Stimulated activated CD8-positive, alpha-beta memory T cell treated with anti-CD3 and anti-CD28 coated beads, Interleukin-12 subunit alpha, Interleukin-12 subunit beta, amount 100 ng/mL, for 4 hours (primary cell): ENCODE measurements at places on chromosomes 16 and 17.

- no peak for DNase-seq
These were observed 21.2 kb upstream of the HAPSTR1 start for GRCh38 chr16:9070254-9070653.

DNA sequence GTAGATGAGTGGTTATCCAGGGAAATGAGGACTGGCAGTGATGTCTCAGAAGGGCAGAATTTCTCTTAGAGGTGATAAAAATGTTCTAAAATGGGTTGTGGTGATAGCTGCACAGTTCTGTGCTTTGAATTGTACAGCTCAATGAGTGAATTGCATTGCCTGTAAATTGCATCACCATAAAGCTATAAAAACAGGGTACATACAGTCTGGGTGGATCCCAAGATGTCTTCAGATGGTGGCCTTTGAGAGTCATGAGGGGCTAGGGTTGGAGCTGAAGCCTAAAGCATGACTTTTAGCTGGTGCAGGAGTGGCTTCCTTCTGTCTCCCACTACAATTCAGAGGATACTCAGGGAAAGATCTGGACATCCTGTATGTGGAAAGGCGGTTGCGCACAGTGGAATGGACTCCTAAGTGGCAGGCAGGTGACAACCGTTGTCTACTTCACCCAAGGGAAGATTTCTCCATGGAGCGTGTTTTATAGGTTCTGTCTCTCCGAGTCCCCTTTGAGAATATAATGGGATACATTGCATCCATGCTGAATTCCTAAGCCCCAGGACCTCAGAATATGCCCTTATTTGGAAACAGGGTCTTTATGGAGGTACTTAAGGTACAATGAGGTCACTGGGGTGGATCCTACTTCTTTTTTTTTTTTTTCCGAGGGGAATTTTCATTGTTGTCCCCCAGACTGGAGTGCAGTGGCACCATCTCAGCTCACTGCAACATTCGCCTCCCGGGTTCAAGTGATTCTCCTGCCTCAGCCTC is 1.6 kb upstream of the IL32 start:
- DNase-seq: no peak

DNA sequence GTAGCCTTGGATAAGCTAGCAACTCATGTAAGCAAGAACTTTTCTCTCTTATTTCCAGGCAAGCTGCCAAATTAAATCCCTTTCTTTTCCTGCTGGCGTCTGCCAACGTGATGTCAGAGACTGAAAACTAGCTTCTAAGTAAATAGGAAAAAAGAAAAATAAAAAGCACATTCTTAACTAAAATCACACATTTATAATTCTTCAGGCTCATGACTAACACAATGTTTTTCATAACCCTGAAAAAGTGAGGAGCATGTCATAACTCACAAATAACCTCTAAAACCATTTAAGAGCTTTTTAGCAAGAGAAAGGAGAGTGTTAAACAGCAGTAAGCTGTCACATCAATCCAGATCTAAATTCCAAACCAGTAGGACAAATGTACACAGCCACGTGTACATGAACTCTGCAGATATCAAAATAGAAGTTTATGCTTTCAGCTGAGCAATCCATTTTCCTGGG is 110.0 kb downstream of the N4BP1 start:
- no peak for DNase-seq

- DNase-seq: no peak
These were observed 122.0 kb downstream of the METRNL start for GRCh38 chr17:83201206-83202001.

DNA sequence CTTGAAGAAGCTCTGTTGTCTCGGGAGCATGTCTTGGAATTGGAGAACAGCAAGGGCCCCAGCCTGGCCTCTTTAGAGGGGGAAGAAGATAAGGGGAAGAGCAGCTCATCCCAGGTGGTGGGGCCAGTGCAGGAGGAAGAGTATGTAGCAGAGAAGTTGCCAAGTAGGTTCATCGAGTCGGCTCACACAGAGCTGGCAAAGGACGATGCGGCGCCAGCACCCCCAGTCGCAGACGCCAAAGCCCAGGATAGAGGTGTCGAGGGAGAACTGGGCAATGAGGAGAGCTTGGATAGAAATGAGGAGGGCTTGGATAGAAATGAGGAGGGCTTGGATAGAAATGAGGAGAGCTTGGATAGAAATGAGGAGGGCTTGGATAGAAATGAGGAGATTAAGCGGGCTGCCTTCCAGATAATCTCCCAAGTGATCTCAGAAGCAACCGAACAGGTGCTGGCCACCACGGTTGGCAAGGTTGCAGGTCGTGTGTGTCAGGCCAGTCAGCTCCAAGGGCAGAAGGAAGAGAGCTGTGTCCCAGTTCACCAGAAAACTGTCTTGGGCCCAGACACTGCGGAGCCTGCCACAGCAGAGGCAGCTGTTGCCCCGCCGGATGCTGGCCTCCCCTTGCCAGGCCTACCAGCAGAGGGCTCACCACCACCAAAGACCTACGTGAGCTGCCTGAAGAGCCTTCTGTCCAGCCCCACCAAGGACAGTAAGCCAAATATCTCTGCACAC is 21.2 kb downstream of the AKAP1 start:
- no peak for DNase-seq

GRCh38 chr17:42347198-42347597 is 41.0 kb downstream of the STAT3 start:
- no peak for DNase-seq

DNA sequence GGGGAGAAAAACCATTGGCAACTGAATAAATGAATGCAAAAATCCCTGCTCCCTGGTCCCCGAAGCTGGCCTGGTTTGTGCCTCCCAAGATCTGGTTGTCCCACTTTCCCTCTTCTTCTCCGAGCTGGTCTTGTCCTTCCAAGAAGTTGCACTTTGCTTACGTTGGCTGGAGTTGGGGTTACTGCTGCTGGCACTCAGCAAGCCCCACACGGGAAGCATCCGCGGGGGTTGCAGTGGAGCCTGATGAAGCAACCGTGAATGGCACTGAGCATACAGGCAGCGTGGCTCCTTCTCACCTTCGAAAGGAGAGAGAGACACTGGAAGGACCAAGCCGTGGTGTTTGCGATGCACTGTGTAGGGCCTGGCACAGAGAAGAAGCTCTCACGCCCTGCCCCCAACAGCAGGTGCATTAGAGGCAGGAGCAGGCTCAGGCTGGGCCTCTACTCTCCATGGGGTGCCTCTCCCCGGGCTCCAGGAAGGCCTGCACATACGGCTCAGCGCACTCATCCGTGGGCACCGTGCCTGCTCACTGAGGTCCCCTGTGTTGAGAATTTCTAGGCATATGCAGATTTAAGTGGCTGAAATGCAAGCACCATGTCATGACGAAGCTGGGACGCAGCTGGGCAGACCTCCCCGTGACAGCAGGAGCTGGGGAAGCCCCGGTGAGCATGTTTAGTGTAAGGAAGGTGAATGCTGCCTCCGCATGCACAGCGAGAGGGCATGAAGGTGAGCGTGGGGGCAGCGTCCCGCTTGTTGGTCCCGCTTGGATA is 12.1 kb downstream of the CA5A start:
- DNase-seq: no peak

GRCh38 chr16:22673421-22673831 is 140.5 kb upstream of the HS3ST2 start:
- DNase-seq: no peak

DNA sequence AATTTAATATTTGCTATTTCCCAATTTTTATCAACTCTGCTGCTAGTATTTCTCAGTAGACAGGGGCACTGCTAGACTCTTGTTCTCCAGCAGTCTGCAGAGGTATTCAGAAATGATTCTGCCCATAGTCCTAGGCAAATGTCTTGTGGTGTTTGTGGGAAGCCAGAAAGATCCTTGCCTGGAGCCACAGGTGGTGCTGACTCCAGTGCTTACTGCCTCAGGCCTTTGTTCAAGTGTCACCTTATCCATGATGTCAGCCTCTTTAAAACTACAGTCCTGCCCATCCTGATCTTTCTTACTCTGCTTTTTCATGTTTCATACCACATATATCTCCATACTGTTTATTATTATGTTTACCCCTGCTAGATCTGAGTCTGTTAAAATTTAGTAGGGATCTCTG is 26.5 kb downstream of the ZSWIM7 start:
- no peak for DNase-seq

- no peak for DNase-seq
These were observed 4.7 kb downstream of the BEAN1 start for GRCh38 chr16:66431760-66432159.

DNA sequence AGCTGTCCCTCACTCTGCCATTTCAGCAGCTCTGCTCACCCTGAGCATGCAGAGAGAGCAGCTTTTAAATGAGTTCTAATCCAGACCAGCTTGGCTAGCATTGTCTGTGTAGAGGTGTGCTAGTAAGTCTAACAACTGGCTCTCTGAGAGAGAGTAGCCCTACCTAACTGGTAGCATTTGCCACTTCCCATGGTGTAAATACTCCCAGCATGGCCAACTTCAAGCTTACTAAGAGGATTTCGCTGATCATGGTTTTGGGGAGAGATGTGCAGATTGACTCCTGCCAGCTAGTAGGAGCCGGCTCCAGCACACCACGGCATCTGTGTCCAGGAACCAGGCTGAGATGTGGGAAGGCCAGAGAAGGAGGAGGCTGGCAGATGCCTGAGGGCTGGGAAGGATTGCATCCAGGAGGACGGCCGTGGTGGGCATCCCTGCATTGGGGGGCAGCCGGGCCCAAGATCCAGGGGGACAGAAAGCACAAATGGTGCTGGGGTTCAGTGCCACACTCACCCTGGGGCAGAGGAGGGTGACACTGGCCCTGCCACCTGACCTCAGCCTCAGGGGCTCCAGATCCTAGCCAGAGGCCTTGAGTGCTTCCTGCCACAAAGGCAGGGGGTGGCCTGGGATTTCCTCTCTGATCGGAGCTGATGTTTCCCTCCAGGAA is 394.9 kb upstream of the TNRC6C start:
- DNase-seq: no peak

- DNase-seq: no peak
These were observed 467.0 kb upstream of the GOT2 start for GRCh38 chr16:59201160-59201559.

- no peak for DNase-seq
These were observed 6.4 kb downstream of the ZNF764 start for GRCh38 chr16:30551781-30552180.

DNA sequence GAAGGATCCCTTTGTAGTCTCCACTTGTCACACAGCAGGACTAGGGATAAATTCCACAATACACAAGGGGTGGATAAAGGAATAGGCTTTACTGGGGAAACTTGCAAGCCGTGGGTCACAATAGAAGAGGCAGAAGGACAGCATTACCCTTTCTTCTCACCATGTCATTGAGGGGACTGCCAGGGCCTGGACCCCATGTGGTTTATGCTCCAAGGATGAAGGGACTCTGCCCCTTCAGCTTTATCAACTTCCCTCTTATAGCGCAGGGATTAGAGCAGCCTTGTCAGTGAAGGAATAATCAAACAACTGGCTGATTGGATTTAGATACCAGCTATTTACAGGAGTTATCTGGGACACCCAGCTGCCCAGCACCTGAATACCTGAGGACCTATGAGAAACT is 89.8 kb downstream of the HS3ST2 start:
- no peak for DNase-seq

- DNase-seq: no peak
These were observed 23.2 kb downstream of the ITGB3 start for GRCh38 chr17:47276868-47277267.

DNA sequence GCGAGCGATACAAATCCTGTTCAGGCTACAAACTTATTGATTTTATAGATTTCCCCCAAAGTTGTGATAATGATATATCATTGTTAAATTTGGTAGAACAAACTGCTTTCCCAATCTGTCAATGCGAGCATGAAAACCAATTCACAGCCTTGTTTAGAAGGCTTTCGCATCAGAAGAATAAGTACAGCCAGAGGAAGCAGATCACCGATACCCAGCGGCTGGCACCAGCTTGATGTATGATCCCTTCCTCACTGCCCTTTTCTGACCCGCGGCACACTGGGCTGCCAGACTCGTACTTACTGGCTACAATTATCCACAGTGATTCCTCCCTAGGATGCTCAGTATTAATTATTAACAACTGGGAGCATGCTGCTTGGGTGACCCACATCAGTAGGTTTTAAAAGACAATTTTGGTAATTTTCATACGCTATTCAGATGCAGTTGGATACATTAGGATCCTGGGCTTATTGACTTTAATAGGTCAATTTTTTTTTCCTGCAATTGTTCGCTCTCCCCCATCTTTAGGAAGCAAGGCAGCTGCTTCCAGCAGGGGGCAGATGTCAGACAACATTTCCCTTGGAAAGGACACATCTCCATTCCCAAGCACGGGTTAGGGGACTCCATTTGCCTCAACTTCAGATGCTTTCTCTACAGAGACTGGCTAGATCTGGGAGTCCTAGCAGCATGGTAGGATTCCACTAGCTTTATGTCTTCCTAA is 582.7 kb upstream of the PSMD7 start:
- no peak for DNase-seq

DNA sequence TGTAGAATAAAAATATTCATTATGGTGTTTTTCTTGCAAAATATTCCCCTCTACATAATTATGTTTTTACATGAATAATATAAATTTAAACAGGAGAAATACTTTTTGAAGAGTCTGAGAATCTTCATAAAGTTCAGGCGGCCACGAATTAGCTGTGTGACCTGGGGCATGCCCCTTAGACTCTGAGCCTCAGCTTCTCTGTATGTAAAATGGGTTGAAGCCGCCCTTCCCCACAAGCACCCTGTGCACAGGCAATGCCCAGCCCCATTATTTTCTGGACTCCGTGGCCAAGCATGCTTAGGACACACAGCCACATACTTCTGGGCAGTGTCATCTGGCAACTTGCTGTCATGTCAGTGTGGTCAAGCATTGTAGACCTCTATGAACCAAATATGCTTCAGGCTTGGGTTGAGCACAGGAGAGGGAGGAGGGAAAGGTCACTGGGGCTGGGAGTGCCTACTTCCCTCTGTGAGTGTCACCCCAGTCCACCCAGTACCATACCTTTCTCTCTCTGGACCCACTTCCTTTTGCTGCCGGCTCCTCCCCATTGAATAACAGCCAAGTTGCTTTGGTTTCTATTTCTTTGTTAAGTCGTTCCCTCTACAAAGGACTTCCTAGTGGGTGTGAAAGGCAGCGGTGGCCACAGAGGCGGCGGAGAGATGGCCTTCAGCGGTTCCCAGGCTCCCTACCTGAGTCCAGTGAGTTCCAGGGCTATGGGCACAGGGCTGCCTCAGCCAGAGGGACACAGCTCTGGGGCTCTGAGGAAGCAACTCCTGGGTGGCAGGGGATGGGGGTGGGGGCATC is at the start of gene LGALS9:
Gene LGALS9 (plus strand): TSS at position 582 of the 804 bp plus-strand sequence. CDS start 78 bp downstream, at position 660.
- DNase-seq: peak; percentile 9
